ENCODE measurements at places on chromosomes 4 and X.

DNA sequence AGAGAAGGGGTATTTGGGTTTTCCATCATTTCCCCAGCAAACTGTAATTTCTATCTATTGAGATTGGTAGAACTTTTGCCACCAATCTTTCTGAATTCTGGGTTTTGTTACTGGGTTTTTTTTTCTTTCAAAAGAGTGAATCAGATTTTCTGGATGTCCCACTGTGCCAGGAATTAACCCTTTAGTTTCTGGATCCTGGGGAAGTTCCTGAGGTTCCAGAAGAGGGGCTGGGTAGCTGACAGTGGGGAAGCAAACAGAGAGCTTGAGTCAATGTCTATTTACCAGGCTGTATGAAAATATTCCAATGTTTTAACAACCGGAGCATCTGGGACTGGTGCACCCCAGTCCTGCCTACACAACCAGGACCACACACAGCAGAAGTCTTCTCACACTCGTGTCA lies 25.8 kb upstream of the SOD3 start:
- no peaks in the 10 kb centered on the region for H3K27me3 ChIP-seq
- DNase-seq = no peak
- peaks cover 7% of the 10 kb centered on the region for H3K4me1 ChIP-seq
- H3K4me3 ChIP-seq = no peak overlapping the region

DNA sequence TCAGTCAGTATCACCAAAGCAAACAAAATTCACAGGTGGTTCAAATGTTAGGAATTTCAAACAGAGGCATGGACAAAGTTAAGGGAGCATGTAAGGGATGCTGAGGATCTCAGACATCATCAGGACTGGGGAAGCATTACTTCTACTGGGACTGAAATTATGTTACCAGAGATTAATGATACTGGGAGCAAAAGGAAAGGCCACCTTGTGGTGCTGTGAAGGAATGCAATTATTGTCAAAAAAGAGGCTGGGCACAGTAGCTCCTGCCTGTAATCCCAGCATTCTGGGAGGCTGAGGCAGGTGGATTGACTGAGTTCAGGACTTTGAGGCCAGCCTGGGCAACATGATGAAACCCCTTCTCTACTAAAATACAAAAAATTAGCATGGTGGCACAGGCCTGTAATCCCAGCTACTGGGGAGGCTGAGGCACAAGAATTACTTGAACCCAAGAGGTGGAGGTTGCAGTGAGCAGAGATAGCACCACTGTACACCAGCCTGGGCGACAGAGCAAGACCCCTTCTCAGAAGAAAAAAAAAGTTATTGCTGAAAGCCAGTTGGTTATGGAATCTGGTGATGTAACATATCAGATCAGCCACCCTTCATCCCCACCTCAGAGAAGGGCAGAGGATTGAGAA lies 954.3 kb downstream of the PCDH7 start:
- DNase-seq = peak; percentile 30
- no peak overlapping the region for H3K27ac ChIP-seq
- H3K4me1 ChIP-seq = no peaks in the 10 kb centered on the region
- H3K27me3 ChIP-seq = no peaks in the 10 kb centered on the region

DNA sequence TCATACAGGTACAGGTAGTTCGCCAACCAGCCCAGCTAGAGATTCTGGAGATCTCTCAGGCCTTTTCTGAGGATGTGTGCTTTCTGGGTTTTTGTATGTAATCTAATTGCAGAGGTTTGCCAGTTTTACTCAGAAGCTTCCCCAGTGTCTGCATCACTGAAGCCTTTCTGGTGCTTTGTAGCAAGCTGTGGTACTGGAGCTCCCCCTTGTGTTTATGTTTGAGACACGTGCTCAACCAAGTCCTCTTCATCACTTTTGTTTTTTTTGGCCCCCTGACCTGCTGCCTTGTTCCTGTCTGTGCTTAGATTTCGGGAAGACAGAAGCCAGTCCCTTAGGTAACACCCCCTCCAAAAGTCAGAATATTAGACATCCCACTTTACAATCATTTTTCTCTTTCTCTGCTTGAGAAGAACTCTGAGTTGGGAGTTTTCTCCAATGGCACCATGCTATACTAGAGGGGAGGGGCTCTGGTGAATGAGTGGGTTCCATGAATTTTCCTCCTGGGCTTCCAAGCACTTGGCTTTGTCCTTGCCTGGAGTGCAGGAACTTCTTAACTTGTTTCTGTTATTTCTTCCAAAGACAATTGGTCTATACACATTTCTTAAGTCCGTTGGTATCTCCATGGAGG lies 128.4 kb upstream of the TBC1D9 start:
- no peaks in the 10 kb centered on the region for H3K36me3 ChIP-seq
- H3K27ac ChIP-seq = no peak overlapping the region
- no peak overlapping the region for H3K4me3 ChIP-seq
- no peaks in the 10 kb centered on the region for H3K4me1 ChIP-seq

DNA sequence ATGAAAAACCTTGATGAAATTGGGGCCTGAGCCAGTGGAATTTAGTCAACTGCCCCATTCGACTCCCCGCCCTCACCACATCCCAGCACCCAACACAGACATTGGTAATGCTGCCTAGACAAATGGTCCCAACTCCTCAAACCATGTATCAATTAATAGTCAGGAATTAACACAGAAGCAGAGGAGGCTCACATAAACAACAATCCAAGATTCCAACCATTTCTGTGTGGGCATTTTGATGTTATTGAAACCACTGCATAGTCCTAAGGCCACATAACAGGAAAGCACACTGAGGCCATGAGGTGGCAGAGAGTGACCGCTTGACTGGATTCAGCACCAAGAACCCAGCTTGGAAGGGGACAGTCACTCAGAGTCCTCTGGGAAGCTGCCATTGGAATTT lies 22.5 kb upstream of the PTCHD1 start:
- H3K4me3 ChIP-seq = no peak overlapping the region
- no peaks in the 10 kb centered on the region for H3K27me3 ChIP-seq
- no peak overlapping the region for H3K27ac ChIP-seq
- no peak for DNase-seq

- no peaks in the 10 kb centered on the region for H3K4me1 ChIP-seq
- no peaks in the 10 kb centered on the region for H3K27me3 ChIP-seq
These were observed 31.2 kb upstream of the VCX3B start for GRCh38 chrX:8433109-8434062.

GRCh38 chrX:112513154-112513553 lies 166.6 kb downstream of the LHFPL1 start:
- H3K36me3 ChIP-seq = no peaks in the 10 kb centered on the region
- no peaks in the 10 kb centered on the region for H3K27me3 ChIP-seq
- no peak overlapping the region for H3K4me3 ChIP-seq
- no peak overlapping the region for H3K27ac ChIP-seq

- H3K36me3 ChIP-seq = no peaks in the 10 kb centered on the region
- no peak overlapping the region for H3K27ac ChIP-seq
- no peak overlapping the region for H3K4me3 ChIP-seq
- peaks cover 2% of the 10 kb centered on the region for H3K4me1 ChIP-seq
- DNase-seq = peak; percentile 73
- no peaks in the 10 kb centered on the region for H3K27me3 ChIP-seq
These were observed 23.5 kb upstream of the SYNPO2 start for GRCh38 chr4:118865091-118865708.

DNA sequence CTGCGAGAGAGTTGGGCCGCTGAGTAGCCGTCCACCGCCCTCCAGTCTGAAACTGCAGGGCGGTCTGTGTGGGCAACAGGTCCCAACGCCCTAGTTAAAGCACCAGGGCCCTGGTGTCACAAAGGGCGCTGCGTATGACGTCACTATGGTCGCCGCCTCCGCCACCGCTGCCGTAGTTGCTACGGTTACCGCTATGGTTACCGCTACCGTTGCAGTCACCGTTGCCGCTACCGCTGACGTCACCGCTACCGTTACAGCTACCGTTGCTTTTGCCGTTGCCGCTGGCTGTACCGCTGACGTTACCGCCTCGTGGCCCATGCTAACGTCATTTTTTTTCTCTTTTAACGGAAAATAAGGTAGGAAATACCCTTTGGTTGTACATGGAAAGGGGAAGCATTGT lies at the start of gene PPP1R2C:
Gene PPP1R2C, minus strand, starts transcription at position 68 of the 400 bp plus-strand sequence. CDS start 84 bp downstream, outside the sequence.
- no peaks in the 10 kb centered on the region for H3K4me1 ChIP-seq
- H3K27ac ChIP-seq = no peak within 1 kb of the TSS
- H3K4me3 ChIP-seq = no peak within 1 kb of the TSS
- DNase-seq = no peak
- no peaks in the 10 kb centered on the region for H3K27me3 ChIP-seq
- no peaks in the 10 kb centered on the region for H3K36me3 ChIP-seq
